ENCODE measurements at places on chromosomes 16 and 17. TPM values are rescaled to one million over a fixed set of nuclear protein-coding genes. Genes with fewer than 3 reads are reported as not detected.

DNA sequence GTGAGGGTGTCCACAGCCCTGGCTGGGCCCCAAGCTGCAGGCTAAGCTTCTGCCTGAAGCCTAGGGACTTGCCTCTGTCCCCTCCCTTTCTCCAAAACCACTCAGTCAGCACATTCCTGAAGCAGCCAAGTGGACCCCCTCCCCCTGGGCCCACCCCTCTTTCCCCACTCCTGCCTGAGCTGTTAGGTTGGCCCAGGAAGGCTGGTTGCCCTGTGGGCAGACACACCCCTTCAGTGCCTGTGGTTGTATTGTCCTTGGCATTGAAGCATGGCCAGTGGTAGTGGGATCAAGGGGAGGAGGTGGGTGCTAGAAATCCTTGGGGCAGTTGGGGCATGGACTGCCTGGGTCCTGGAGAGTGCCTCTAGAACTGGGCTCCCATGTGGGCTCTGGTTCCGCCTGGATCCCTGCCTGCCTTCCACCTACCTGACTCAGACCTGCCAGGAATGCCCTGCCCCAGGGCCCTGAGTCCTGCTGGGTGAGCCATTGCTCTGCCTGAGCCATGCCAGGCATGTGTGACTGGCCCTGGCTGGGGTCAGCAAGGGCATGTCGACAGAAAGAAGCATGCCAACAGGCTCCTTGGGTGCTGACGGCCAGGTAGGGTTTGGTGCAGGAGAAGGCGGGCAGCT is 2.1 kb downstream of the TRAF4 start:
- H3K36me3 ChIP-seq = peaks cover 25% of the 10 kb centered on the region
- DNase-seq = peak; percentile 52
- peak overlapping the region; percentile 98 for H3K27ac ChIP-seq
- H3K4me3 ChIP-seq = no peak overlapping the region
- H3K4me1 ChIP-seq = peaks cover 47% of the 10 kb centered on the region
- no peaks in the 10 kb centered on the region for H3K27me3 ChIP-seq

DNA sequence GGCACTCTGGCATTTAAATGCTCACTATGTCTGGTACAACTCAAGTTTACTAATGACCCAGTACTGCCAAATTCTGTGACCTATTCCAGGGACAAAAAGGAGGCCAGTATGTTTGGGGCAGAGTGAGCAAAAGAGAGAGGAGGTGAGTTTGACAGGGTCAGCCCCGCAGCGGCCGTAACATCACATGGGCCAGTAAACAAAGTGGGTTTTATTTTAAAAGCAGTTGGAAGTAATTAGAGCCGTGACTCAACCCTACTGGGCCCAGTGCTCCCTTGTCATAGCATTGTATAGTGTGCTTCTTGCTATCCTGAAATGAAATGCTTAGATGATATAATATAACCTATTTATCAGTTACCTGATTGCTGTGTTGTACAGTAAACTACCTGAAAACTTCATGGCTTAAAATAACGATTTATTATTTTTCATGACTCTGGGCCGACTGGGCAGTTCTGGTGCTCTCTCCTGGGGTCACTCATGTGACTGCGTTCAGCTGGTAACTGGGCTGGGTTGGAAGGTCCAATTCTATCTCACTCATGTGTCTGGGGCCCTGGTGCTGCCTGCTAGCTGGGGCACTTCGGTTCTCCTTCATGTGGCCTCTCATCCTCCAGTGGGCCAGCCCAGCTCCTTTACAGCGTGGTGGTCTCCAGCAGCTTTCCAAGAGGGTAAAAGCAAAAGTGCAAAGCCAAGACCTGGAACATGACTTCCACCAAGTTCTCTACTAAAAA is 27.4 kb downstream of the IQCK start:
- H3K4me3 ChIP-seq = no peak overlapping the region
- H3K36me3 ChIP-seq = no peaks in the 10 kb centered on the region
- no peak for DNase-seq
- no peak overlapping the region for H3K27ac ChIP-seq

- no peak overlapping the region for H3K27ac ChIP-seq
- H3K36me3 ChIP-seq = no peaks in the 10 kb centered on the region
- DNase-seq = no peak
- H3K4me1 ChIP-seq = peaks cover 6% of the 10 kb centered on the region
- H3K4me3 ChIP-seq = no peak overlapping the region
- H3K27me3 ChIP-seq = no peaks in the 10 kb centered on the region
Observed at GRCh38 chr16:49489686-49490320, 116.2 kb downstream of the C16orf78 start.

DNA sequence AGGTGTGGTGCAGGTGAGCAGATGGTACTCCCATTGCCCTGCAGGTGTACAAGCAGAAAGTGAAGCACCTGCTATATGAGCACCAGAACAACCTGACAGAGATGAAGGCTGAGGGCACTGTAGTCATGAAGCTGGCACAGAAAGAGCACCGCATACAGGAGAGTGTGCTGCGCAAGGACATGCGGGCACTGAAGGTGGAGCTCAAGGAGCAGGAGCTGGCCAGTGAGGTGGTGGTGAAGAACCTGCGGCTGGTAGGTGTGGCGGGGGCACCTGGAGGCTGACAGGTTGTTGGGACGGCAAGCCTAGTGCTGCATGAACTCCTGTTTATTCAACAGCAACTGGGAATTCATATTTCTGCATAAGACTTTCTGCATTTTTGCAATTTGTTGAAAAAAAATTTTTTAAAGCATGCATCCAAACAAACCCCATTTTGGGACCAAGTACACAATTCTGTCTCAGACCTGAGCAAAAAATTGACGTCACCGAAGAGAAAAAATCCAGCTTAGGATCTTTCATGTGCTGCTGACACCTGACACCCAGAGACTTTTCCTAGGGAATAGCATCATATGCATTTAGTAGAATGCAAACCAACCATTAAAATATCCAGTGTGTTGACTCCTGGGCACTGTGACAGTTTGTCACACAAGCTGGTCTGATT is 13.5 kb upstream of the DBNDD1 start:
- H3K36me3 ChIP-seq = peaks cover 28% of the 10 kb centered on the region
- H3K4me1 ChIP-seq = no peaks in the 10 kb centered on the region
- H3K27ac ChIP-seq = no peak overlapping the region
- no peak overlapping the region for H3K4me3 ChIP-seq
- H3K27me3 ChIP-seq = no peaks in the 10 kb centered on the region

DNA sequence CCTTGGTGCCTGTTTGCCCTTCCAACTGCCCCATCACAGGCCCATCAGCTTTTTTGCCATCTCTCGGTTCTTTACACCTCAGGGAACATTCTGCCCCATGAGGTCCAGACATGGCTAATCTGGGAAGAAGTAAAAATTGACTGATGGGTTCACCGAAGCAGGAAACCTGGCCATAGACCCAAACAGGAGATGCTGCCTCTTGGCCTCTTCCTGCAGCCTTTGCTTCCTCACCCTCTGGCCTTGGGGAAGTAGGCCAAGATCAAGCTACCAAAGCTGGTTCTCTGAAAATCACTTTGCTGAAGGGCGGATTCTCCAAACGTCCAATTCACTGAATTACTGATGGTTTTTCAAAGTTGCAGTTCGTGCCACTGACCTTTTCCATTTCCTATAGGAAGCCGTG is 56.1 kb downstream of the ARSG start:
- H3K27me3 ChIP-seq = no peaks in the 10 kb centered on the region
- DNase-seq = no peak
- H3K4me1 ChIP-seq = no peaks in the 10 kb centered on the region
- no peaks in the 10 kb centered on the region for H3K36me3 ChIP-seq
- H3K27ac ChIP-seq = no peak overlapping the region
- no peak overlapping the region for H3K4me3 ChIP-seq

DNA sequence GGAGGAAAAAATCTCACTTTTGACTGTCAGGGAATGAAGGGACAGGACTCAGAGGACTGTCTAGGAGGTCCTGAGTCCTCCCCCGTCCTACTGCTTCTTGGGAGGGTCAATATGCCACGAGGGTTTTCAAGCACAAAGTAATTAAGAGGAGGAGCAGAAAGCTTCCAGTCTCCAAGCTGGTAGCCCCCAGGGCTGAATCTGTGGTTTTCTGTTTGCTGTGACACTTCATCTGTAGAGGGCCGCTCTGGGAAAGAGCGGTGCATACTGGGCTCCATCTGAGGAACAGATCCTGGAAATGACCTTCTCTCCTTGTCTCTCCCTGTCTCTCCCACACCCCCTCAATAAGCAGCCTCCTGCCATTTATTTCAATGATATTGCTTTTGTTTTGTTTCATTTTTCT is 180.1 kb upstream of the SDK2 start:
- no peak overlapping the region for H3K27ac ChIP-seq
- no peaks in the 10 kb centered on the region for H3K27me3 ChIP-seq
- DNase-seq = no peak
- no peak overlapping the region for H3K4me3 ChIP-seq
- no peaks in the 10 kb centered on the region for H3K4me1 ChIP-seq

- DNase-seq = peak; percentile 59
- H3K4me1 ChIP-seq = peaks cover 26% of the 10 kb centered on the region
- no peak overlapping the region for H3K4me3 ChIP-seq
- H3K27me3 ChIP-seq = no peaks in the 10 kb centered on the region
Observed at GRCh38 chr17:78789663-78790181, 7.6 kb upstream of the CYTH1 start.

DNA sequence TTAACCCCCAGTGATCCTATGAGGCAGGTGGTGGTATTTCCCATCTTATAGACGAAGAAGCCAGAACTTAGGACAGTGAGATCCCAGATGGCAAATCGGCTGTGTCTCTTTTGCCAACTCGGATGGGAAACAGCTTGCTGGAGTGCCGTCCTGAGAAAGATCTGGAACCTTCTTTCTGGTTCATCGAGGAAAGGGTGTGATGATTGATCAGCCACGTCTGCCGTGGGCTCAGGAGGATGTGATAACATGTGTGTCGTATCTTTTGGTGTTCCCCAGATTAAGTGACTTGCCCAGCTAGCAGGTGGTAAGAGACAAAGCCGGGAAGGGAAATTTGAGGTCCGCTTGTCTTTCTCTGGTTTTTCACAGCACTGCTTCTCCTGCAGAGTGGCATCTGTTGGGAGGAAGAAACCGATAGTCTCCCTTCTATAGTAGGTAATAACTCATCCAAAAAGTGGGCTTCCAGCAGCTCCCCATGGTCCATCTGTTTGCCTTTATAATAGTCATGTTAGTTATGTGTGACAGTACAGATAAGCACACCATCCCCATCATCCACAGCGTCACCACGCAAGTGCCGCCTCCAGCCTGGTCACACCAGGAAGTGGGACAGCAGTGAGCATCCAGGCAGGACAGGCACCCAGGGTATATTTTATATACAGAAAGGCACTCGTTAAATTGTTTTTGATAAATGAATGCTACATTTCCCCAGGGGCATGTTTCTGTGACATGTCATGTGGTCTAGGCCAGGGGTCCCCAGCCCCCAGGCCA is 175.5 kb downstream of the KATNIP start:
- no peaks in the 10 kb centered on the region for H3K27me3 ChIP-seq
- no peak for DNase-seq
- H3K36me3 ChIP-seq = no peaks in the 10 kb centered on the region

- peaks cover 10% of the 10 kb centered on the region for H3K4me1 ChIP-seq
- H3K36me3 ChIP-seq = no peaks in the 10 kb centered on the region
Observed at GRCh38 chr17:32927201-32927723, 691 bp upstream of the TMEM98 start.

- no peak overlapping the region for H3K27ac ChIP-seq
- no peaks in the 10 kb centered on the region for H3K4me1 ChIP-seq
- no peaks in the 10 kb centered on the region for H3K27me3 ChIP-seq
- H3K4me3 ChIP-seq = no peak overlapping the region
Observed at GRCh38 chr17:75008373-75008772, 4.1 kb upstream of the MRPL58 start.

GRCh38 chr16:77652399-77652798 is 69.9 kb upstream of the NUDT7 start:
- no peaks in the 10 kb centered on the region for H3K27me3 ChIP-seq
- H3K36me3 ChIP-seq = no peaks in the 10 kb centered on the region
- H3K4me1 ChIP-seq = no peaks in the 10 kb centered on the region
- H3K27ac ChIP-seq = no peak overlapping the region
- DNase-seq = no peak

- no peaks in the 10 kb centered on the region for H3K36me3 ChIP-seq
- no peak for DNase-seq
- H3K27me3 ChIP-seq = no peaks in the 10 kb centered on the region
- H3K27ac ChIP-seq = no peak overlapping the region
- no peaks in the 10 kb centered on the region for H3K4me1 ChIP-seq
- no peak overlapping the region for H3K4me3 ChIP-seq
Observed at GRCh38 chr16:27639561-27640276, 89.8 kb downstream of the KATNIP start.

- no peaks in the 10 kb centered on the region for H3K27me3 ChIP-seq
- no peak overlapping the region for H3K27ac ChIP-seq
- no peaks in the 10 kb centered on the region for H3K36me3 ChIP-seq
Observed at GRCh38 chr17:33779234-33779591, 475.9 kb upstream of the CCL2 start.

GRCh38 chr17:57968456-57968855 is 13.2 kb upstream of the CUEDC1 start:
- no peak overlapping the region for H3K27ac ChIP-seq
- H3K27me3 ChIP-seq = no peaks in the 10 kb centered on the region
- peaks cover 9% of the 10 kb centered on the region for H3K4me1 ChIP-seq
- H3K4me3 ChIP-seq = no peak overlapping the region
- DNase-seq = no peak

GRCh38 chr17:51672065-51672464 is 411.7 kb downstream of the UTP18 start:
- H3K4me1 ChIP-seq = no peaks in the 10 kb centered on the region
- no peak overlapping the region for H3K27ac ChIP-seq
- no peaks in the 10 kb centered on the region for H3K36me3 ChIP-seq
- DNase-seq = no peak

DNA sequence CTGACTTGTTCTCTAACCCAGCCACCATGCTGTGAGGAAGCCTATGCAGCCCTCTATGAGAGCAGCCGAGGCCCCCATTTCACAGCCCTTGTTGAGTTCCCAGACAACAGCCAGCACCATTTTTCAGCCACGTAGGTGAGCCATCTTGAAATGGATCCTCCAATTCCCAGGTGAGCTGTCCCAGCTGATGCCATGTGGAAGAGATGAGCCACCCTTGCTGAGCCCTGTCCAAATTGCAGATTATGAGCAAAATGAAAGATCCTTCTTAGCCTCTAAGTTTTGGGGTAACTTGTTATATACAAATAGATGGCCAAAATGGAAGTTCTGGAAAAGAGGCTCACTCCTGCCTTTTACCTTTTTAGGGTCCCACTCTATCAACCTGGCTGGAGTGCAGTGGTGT is 25.7 kb upstream of the TIMP2 start:
- no peaks in the 10 kb centered on the region for H3K36me3 ChIP-seq
- peaks cover 15% of the 10 kb centered on the region for H3K4me1 ChIP-seq
- H3K27me3 ChIP-seq = no peaks in the 10 kb centered on the region
- no peak overlapping the region for H3K4me3 ChIP-seq
- no peak for DNase-seq

The FBXL16 gene
- 0.78 TPM for total RNA-seq

The HS3ST2 gene
- total RNA-seq = 6.8 TPM

The LPCAT2 gene
- total RNA-seq = 19.4 TPM

The MAP2K6 gene
- 3.3 TPM for total RNA-seq

The UTS2R gene
- total RNA-seq = not detected

The JPH3 gene
- total RNA-seq = 0.10 TPM

The KRT15 gene
- total RNA-seq = 0.25 TPM
